SK-N-SH (cell line): ENCODE measurements at places on chromosomes 2 and 18.

DNA sequence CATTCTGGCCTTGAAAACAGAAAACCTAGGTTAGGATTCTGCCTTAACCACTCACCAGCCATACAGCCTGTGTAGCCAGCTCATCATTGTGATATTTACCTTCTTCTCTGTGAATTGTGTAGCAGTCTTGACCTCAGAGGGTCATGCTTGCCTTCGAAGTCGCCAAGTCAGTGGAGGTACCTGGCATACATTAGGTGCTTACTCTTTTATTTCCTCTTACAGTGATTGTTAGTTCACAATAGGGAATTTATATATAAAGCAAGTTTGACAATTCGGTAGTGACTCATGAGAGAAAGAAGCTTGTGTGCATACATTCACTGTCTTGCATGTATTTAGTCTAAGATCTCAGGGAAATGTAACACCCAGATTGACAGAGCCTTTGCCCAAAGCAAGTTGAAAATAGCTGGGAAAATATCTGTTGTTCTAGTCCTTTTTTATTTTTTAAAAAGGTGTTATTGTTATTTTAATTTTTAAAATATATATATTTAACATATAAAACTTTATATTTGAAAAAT lies 290.6 kb downstream of the PTGR3 start:
- H3K4me1 ChIP-seq = no peaks in the 10 kb centered on the region; the same call in 1 of the 2 replicates
- no peak overlapping the region for H3K4me3 ChIP-seq
- no peaks in the 10 kb centered on the region for H3K27me3 ChIP-seq
- H3K36me3 ChIP-seq = no peaks in the 10 kb centered on the region
- H3K27ac ChIP-seq = no peak overlapping the region

- no peaks in the 10 kb centered on the region for H3K27me3 ChIP-seq
- H3K4me3 ChIP-seq = no peak overlapping the region
Measured at GRCh38 chr2:62597323-62597722, 91.3 kb upstream of the TMEM17 start.

- H3K4me1 ChIP-seq = peaks cover 5% of the 10 kb centered on the region; the same call in 1 of the 2 replicates
- no peak overlapping the region for H3K27ac ChIP-seq
- no peaks in the 10 kb centered on the region for H3K36me3 ChIP-seq
- DNase-seq = no peak
Measured at GRCh38 chr18:9630444-9630843, 16.1 kb upstream of the PPP4R1 start.

- no peak overlapping the region for H3K27ac ChIP-seq
- no peak overlapping the region for H3K4me3 ChIP-seq
- no peak for DNase-seq
Measured at GRCh38 chr18:76927223-76927725, 104.9 kb downstream of the ZNF236 start.

DNA sequence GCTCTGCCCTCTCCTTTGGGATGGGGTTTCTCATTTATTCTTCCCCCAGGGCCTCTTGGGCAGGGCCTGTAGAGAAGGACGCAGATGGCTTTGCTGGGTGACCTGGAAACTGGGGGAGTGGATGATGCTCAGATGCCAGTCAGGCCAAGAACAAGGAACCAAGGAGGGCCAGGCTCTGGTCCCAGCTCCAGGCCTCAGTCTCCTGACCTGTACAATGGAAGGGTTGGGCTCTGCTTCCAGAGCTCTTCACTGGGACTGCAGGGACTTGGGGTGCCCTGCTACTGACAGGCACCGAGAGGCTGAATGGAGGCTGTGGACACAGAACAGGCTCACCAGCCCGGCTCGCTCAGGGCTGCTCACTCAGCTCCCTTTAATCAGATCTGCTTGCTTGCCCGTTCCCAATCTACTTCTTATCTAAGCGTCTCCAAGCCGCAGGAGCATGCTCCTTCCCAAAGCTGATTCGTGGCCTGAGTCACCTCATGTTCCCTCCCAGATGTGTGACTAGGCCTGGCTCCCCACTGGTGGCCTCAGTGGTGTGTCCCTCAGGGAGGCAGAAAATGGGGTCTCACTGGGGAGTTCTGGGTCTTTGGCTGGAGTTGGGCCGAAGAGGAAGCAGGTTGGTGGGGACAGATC lies 82.6 kb upstream of the ODC1 start:
- no peaks in the 10 kb centered on the region for H3K27me3 ChIP-seq
- H3K4me3 ChIP-seq = no peak overlapping the region
- peak; percentile 10 for DNase-seq
- H3K36me3 ChIP-seq = no peaks in the 10 kb centered on the region
- H3K27ac ChIP-seq = no peak overlapping the region

DNA sequence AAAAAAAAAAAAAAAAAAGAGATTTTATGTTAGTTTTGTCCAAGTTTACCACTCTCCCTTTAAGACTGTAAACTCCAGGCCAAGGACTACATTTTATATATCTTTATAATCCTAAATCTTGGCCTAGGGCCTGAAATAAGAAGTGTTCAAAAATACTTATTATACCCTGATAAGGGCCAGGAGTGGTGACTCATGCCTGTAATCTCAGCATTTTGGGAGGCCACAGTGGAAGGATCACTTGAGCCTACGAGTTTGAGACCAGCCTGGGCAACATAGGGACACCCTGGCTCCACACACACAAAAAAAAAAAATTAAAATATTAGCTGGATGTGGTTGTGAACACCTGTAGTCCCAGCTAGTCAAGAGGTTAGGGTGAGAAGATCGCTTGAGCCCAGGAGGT lies 12.7 kb downstream of the TRIP12 start:
- H3K4me1 ChIP-seq = no peaks in the 10 kb centered on the region; the same call in none of the 2 replicates
- no peak overlapping the region for H3K4me3 ChIP-seq
- no peak for DNase-seq
- H3K36me3 ChIP-seq = peaks cover 13% of the 10 kb centered on the region

GRCh38 chr18:46815661-46816060 lies 58.8 kb upstream of the ST8SIA5 start:
- H3K27ac ChIP-seq = no peak overlapping the region
- H3K4me1 ChIP-seq = no peaks in the 10 kb centered on the region
- H3K4me3 ChIP-seq = no peak overlapping the region
- DNase-seq = no peak
- peaks cover 32% of the 10 kb centered on the region for H3K36me3 ChIP-seq

DNA sequence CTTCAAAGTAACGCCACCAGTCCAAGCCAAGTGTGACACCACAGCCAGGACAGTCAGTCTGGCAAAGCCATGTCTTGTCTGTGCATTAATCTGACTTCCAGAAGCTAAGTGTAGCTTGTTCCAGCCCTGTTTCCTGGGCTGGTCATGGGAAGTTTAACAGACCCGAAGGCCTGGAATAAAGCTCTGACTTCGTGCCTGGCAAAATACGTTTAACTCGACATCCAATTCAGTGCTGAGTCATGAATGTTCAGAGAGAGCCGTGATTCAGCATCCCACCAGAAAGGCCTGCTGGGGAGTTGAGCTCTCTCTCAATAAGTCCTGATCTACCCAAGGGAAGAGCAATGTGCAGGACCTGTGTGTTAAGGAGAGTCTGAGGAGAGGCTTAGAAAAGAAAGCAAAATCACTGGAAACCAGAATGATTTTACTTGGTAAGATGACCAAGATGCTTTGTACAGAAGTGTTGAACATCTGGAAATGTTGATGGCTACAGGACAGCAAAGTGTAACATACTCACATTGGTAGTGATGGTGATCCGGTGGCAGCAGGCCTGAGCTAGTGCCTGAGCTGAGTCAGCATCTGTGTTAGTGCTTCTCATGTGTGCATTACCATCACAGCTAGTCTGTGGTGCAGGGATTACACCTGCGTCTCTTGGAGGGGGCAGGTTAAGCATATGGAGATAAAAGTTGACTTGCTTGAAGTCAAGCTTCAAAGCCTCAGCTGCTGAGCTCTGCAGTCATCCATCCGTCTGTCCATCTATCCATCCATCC lies 743.7 kb upstream of the HS6ST1 start:
- no peak overlapping the region for H3K27ac ChIP-seq

DNA sequence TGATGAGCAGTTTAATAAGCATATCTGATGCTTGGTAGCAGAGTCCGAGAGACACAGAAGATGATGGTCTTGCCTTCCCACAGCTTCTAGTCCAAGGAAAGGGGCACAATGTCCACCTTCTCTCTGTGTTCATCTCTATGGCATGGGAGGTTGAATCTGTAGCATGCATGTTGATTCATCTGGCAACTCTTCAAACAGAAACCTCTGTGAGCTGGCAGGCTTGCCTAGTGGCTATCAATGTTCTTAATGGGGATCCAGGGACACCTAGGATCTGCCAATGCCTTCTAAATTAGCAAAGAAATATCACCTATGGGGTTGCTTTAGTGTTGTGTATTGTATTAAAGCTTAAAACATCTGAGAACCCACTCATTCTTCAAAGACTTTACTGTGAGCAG lies 170.8 kb downstream of the INO80D start:
- no peak overlapping the region for H3K4me3 ChIP-seq
- peaks cover 8% of the 10 kb centered on the region; the same call in 1 of the 2 replicates for H3K27me3 ChIP-seq
- H3K4me1 ChIP-seq = no peaks in the 10 kb centered on the region
- H3K36me3 ChIP-seq = no peaks in the 10 kb centered on the region
- no peak for DNase-seq

DNA sequence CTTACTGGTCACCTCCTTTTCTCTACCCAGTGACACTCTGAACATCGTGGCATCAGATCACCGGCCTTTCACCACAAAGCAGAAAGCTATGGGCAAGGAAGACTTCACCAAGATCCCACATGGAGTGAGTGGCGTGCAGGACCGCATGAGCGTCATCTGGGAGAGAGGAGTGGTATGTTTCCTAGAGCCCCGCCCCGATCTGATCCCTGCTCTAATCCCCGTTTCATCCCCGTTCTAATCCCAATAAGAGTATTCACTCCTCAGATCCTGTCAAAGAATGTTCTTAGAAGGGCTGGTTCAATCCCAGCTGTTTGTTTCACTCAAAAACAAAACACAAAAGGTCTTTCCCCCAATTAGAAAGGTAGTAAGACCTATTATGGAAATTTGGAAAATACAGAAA lies 30.4 kb upstream of the MAPRE3 start:
- no peaks in the 10 kb centered on the region for H3K36me3 ChIP-seq
- H3K27ac ChIP-seq = no peak overlapping the region
- no peak overlapping the region for H3K4me3 ChIP-seq
- H3K27me3 ChIP-seq = peaks cover 37% of the 10 kb centered on the region
- peaks cover 3% of the 10 kb centered on the region; the same call in 1 of the 2 replicates for H3K4me1 ChIP-seq

GRCh38 chr2:60839126-60839813 lies 42.1 kb upstream of the REL start:
- no peaks in the 10 kb centered on the region for H3K4me1 ChIP-seq
- no peak overlapping the region for H3K27ac ChIP-seq
- no peak overlapping the region for H3K4me3 ChIP-seq
- H3K27me3 ChIP-seq = no peaks in the 10 kb centered on the region; the same call in none of the 2 replicates

GRCh38 chr2:189581354-189582139 lies 961 bp upstream of the SLC40A1 start:
- no peaks in the 10 kb centered on the region for H3K27me3 ChIP-seq
- peaks cover 4% of the 10 kb centered on the region for H3K36me3 ChIP-seq
- DNase-seq = peak; percentile 54
- peak overlapping the region; percentile 80 for H3K27ac ChIP-seq
- peak overlapping the region; percentile 69 for H3K4me3 ChIP-seq
- H3K4me1 ChIP-seq = no peaks in the 10 kb centered on the region

DNA sequence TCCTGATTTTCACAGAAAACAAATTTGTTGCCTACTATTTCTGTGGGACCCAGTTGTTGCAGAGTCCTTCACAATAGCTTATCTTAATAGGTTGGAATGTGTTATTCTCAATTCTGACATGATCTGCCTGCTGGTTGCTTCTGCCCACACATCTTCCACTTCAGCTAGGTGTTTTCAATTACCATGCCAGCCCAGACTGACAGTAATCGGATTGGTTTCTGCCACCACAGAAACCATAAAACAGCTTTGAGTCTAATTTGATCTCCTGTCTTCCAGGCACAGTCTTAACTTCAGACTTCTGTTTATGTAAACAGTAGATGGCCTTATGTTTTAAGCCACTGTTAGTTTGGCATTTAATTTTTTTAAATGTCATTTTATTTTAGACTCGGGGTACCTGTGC lies 248.2 kb upstream of the RBMS1 start:
- no peaks in the 10 kb centered on the region for H3K27me3 ChIP-seq
- H3K4me3 ChIP-seq = no peak overlapping the region
- DNase-seq = no peak
- H3K27ac ChIP-seq = no peak overlapping the region
- no peaks in the 10 kb centered on the region for H3K36me3 ChIP-seq

DNA sequence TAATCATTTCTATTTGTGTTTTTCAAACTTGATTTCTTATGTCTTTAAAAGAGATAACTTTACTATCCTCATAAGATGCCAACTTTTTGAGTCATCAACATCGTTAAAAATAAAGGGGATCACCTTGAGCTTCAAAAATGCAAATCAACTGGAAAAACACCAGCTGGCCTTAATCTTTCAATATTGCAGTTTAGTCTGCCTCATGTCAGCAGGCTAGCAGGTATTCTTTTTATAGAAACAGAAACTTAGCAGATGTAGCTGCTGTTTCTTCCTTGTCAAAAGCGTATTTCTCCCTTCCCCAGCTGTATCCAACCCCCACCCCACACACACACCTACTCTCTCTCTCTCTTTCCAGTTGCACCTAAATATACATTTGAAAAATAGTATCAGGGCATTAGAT lies 154.1 kb upstream of the ZNF804A start:
- no peaks in the 10 kb centered on the region for H3K36me3 ChIP-seq
- no peak overlapping the region for H3K4me3 ChIP-seq
- DNase-seq = no peak
- no peak overlapping the region for H3K27ac ChIP-seq
- H3K4me1 ChIP-seq = no peaks in the 10 kb centered on the region

DNA sequence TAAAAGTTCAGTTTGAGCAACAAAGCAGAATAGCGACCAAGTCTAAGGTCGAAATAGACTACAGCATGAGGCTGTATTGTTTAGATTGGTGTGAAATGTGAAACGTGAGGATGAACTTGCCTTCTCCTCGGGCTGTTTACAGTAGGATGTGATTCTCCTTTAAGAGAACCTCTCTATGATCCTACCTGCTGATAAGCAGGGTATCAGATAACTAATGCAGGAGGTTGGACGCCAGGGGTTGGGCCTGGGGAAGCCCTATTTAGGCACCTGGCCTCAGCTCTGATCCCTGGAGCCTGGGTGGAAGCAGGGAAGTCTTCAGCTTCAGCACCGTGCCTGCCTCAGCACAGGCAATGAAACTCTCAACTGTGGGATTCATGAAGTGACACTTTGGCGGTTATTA lies 11.4 kb downstream of the CRYGD start:
- H3K27ac ChIP-seq = no peak overlapping the region
- H3K27me3 ChIP-seq = no peaks in the 10 kb centered on the region
- H3K4me1 ChIP-seq = no peaks in the 10 kb centered on the region
- no peak for DNase-seq

DNA sequence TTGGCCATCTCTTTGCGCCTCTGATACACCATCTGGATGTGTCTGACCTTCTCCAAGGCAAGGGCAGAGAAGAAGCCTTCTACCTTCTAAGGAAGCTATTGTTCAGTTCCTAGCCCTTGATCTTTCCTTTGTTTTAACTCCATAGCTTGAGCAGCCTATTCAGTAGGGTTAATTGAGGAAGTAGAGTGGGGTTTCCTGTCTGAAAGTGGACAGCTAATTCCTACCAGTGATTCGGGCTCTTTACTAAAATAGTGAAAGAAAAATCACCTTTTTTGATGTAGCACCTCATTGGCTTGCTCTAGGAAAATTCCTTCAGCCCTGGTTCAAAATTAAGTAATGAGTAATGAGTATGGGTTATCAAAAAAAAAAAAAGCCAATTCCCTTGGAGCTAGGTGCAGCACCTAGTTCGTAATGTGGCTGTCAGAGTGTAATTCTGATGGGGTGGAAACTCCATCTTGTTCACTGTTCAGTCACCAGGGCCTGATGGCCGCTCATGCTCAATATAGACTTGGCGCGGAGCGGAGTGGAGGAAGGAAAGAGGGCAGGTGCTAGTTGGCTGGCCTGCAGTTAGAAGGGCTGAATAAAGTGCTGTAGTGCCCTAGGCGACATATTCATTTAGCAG lies 2.9 kb upstream of the MGAT5 start:
- no peak for DNase-seq
- H3K36me3 ChIP-seq = peaks cover 6% of the 10 kb centered on the region
- H3K27me3 ChIP-seq = no peaks in the 10 kb centered on the region

- H3K27ac ChIP-seq = peak overlapping the region; percentile 61; the same call in 1 of the 2 replicates
- H3K4me3 ChIP-seq = no peak overlapping the region
- no peaks in the 10 kb centered on the region for H3K27me3 ChIP-seq
- no peak for DNase-seq
Measured at GRCh38 chr18:63788447-63789096, 13.4 kb downstream of the SERPINB7 start.
